Naive thymus-derived CD4-positive, alpha-beta T cell (primary cell): ENCODE measurements at places on chromosomes 12 and 14. TPM values are rescaled to one million over a fixed set of nuclear protein-coding genes. Genes with fewer than 3 reads are reported as not detected.
A peak's percentile ranks its signal among the peaks of the same experiment; 100 is the strongest.

TEX52 gene
- total RNA-seq = not detected

CDCA3 gene
- total RNA-seq = 1.0 TPM

ZC2HC1C gene
- not detected for total RNA-seq

GPR137C gene
- 0.41 and 0.70 TPM in 2 replicates for total RNA-seq

BMP4 gene
- total RNA-seq = 2.3 TPM

IQSEC3 gene
- 1.5 TPM for total RNA-seq

MYO1H gene
- not detected for total RNA-seq

CLECL1 gene
- not detected for total RNA-seq

KRT77 gene
- total RNA-seq = not detected

GRCh38 chr12:47621960-47622359 lies 83.9 kb downstream of the RPAP3 start:
- no peak for DNase-seq

- no peak for DNase-seq
Measured at GRCh38 chr14:80055667-80056496, 155.4 kb downstream of the DIO2 start.

- peak; percentile 12 for DNase-seq
Measured at GRCh38 chr12:46546634-46547273, 174.2 kb upstream of the SLC38A2 start.

GRCh38 chr12:121085069-121085468 lies 46.0 kb upstream of the OASL start:
- no peak for DNase-seq

DNA sequence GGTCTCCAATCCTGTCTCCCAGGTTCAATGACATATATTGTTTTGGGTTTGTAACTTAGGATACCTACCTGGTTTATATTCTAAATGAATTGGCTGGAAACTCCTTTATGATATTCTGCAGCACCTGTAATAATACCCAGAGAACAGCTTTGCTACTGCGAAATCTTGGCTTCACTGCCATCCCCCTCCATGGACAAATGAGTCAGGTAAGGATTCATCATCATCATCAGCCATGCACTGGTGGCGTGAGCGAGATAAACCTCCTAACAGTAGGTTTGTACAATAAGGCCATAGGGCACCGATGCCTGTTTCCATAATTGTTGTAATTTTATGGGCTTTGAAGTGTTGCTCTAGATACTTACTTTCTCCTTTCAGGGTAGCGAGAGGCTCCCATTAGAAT lies 10.7 kb downstream of the DDX47 start:
- DNase-seq = no peak

- no peak for DNase-seq
Measured at GRCh38 chr12:45336762-45337596, 121.1 kb downstream of the ANO6 start.

DNA sequence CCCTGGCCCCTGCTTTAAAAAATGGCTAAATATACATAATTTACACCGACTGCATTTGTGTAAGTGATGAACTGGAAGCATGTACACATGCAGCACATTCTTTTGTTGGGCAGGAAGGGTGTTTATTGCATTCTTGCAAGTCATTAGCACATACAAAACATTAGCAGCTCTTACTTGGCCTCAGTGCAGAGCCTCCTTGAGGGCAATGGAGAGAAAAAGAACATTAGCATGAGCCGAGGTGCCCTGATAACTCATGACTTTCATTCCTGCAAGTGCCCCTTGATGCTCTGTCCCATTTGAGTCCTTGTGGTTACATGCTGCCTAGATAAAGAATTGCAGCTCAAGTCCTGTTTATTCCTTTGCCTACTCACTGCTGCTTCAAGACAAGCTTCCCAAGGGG lies 61.9 kb downstream of the PAX9 start:
- DNase-seq = no peak

GRCh38 chr12:31323391-31324115 lies 2.4 kb downstream of the SINHCAF start:
- DNase-seq = no peak

- DNase-seq = peak; percentile 57
Measured at GRCh38 chr12:91361864-91362263, 179.2 kb upstream of the DCN start.

- DNase-seq = no peak
Measured at GRCh38 chr12:102051431-102051965, 10.3 kb downstream of the WASHC3 start.

- peak; percentile 50 for DNase-seq
Measured at GRCh38 chr14:30375296-30375892, 183.6 kb upstream of the G2E3 start.

GRCh38 chr12:132465269-132466190 lies 24.4 kb upstream of the FBRSL1 start:
- no peak for DNase-seq

GRCh38 chr12:90333424-90333823 lies 621.6 kb downstream of the CCER1 start:
- no peak for DNase-seq

- DNase-seq = no peak
Measured at GRCh38 chr14:101518611-101519473, 42.5 kb upstream of the DIO3 start.

DNA sequence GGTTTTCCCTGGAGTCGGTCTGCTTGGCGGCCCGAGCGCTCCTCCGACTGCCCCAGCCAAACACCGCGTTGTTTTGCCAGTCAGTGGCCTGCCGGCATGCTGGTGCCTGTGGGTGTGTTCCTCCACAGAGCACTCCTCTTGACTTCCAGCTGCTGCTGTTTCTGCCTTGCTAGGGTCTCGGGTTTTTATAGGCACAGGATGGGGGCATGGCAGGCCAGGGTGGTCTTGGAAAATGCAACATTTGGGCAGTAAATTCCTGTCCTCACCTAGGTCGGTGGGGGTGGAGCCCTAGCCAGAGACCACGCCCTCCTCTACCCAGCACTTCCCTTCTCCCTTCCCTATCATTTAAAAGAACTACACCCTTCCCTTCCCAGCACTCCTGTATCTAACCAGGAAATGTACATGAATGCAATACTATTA lies 34.7 kb upstream of the VASH1 start:
- no peak for DNase-seq

- DNase-seq = no peak
Measured at GRCh38 chr14:89276424-89276975, 140.5 kb downstream of the FOXN3 start.

GRCh38 chr12:57157588-57158173 lies 10.3 kb upstream of the LRP1-AS start:
- DNase-seq = no peak

GRCh38 chr12:117028254-117028653 lies 71.0 kb downstream of the TESC start:
- no peak for DNase-seq

GRCh38 chr12:64172143-64172970 lies 49.7 kb downstream of the KICS2 start:
- DNase-seq = no peak

- DNase-seq = no peak
Measured at GRCh38 chr12:21336656-21337055, 1.9 kb upstream of the SLCO1A2 start.

DNA sequence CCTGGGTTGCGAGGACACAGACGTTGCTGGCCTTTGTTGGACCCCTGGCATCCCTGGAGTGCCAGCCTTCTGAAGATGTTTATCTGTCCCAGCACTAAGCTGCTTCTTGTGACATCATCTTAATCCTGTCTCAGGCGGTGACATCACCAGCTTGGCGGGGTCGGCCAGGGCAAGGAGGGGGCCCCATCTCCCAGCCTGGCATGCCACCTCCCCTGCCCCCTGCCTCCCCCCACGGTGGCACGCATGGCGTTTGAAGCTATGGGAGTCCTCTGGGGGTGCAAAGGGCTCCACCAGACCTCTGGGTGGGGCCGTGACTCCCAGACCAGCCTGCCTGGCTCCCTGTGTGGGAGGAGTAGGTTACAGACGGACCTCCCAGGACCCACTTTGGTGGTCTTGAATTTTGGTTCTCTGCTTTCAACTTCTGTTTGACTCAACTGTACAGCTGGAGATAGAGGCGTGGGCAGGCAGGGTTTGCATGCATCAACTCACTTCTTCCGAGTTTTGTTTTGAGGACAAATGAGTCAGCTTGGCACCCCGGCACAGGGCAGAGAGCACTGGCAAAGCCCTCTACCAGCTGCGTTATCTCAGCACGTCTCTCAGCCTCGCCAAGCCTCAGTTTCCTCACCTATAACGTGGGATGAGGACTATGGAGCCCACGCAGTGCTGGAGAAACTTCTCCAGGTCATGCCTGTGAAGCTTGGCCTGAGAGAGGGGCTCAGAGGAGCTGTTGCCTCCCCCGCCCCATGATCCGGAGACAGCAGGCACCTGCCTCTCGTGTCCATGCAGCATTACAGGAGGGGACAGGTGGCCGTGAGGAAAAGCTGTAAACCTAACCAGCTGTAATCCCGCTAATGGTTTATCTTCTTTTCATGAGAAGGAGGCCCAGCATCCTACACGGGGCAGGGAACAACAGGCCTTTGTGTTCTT lies 38.8 kb upstream of the EML1 start:
- no peak for DNase-seq

GRCh38 chr12:51792417-51792816 lies 56.1 kb downstream of the FIGNL2 start:
- DNase-seq = no peak

GRCh38 chr14:103072595-103073366 lies 11.2 kb upstream of the LBHD2 start:
- no peak for DNase-seq

- no peak for DNase-seq
Measured at GRCh38 chr14:68793734-68794129, 865 bp upstream of the ZFP36L1 start.

- no peak for DNase-seq
Measured at GRCh38 chr12:123996581-123996980, 23.6 kb downstream of the ZNF664 start.
